Hypothalamus (tissue), 51 donors: ENCODE measurements at places on chromosomes 1 and 21.

DNA sequence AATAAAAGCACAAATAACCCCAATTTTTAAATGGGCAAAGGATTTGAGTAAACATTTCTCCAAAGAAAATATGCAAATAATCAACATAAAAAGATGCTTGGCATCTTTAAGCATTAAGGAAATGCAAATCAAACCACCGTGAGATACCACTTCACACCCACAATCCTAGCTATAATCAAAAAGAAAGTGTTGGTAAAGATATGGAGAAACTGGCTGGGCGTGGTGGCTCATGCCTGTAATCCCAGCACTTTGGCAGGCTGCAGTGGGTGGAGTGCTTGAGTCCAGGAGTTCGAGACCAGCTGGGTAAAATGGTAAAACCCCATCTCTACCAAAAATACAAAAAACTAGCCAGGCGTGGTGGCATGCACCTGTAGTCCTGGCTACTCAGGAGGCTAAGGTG is 16.9 kb downstream of the ARHGEF11 start:
- DNase-seq: no peak

DNA sequence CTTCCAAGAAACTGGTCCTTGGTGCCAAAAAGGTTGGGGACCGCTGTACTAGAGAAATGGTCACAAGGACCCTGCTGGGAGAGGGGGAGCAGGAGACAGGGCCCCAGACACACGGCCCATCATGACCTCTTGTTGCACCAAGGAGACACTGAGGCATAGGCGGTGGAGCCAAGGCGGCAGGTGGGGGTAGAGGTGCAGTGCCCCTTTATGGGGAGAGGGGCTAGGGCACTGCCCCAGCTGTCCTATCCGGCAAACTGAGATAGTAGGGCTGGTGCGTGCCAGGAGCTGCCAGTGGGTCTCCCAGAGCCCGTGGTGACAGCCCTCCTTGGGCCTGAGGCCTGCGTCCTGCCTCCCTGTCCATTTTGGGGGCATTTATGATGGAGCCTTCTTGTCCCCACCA is 20.3 kb downstream of the TNNT2 start:
- no peak for DNase-seq

DNA sequence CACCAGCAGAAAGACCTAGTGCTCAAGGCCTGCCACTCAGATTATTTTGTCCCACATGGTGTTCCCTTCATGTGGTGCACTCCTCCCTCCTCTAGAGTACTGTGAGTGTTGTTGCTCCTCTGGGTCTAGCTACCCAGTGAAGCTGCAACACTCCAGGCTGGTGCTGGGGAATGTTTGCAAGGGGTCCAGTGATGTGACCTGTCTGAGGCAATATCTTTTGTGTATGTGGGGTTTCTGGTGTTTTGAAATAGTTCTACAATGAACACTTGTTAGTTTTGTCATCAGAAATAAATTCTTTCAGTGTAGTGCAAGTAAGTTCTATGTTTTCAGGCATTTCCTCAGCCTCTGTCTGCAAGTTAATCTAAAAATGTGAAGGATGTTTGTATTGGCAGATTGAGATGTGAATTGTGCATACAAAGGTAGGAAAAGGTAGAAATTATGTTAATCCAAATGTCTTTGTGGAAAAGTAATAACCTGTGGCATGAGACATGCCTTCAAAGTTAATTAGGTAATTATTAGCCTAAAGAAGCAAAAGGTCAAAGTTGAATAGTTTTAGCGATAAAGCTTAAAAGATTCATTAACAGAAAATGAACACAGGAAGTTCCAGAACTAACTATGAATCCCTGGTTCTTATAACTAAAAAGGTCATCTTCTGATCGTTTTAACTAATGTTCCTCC is 616.8 kb downstream of the LTN1 start:
- DNase-seq: no peak

DNA sequence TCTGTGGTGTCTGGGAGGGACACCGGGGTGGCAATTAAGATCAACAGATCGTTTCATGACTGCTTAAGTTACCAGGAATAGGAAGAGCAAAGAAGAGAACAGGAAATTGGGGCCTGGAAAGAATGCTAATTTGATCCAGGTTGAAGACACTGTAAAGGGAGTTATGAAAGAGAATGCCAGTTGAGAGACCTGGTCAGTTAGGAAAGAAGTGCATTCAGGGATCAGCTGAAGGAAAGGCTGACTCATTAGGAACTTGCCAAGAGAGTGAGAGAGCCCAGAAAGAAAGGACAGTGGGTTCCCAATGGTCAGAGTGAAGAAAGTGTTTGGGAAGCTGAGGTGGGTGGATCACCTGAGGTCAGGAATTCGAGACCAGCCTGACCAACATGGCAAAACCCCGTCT is 119.6 kb downstream of the UBE2U start:
- no peak for DNase-seq
